Mesangial cell (primary cell): ENCODE measurements at places on chromosomes 5 and 9. TPM values are rescaled to one million over a fixed set of nuclear protein-coding genes. Genes with fewer than 3 reads are reported as not detected.

Gene ARRDC3
- total RNA-seq: 17.9 and 18.6 TPM in 2 replicates

Gene FRMD3
- 1.3 and 2.9 TPM in 2 replicates for total RNA-seq

Gene OCLN
- 6.0 and 16.5 TPM in 2 replicates for total RNA-seq

Gene FAM221B
- total RNA-seq: not detected in 2 replicates

Gene GDA
- 0.76 TPM in 1 of 2 replicates, not detected in the other for total RNA-seq

Gene RFESD
- 0.98 and 3.7 TPM in 2 replicates for total RNA-seq

Gene PCDHB7
- total RNA-seq: 0.16 and 0.63 TPM in 2 replicates

Gene PCDHB14
- total RNA-seq: 0.16 and 0.63 TPM in 2 replicates

Gene STK32A
- 0.16 and 1.5 TPM in 2 replicates for total RNA-seq

Gene CEL
- total RNA-seq: 0.16 and 0.38 TPM in 2 replicates

Gene MEIKIN
- total RNA-seq: not detected in 2 replicates

Gene MAMDC2
- 12.4 and 18.3 TPM in 2 replicates for total RNA-seq

Gene MVB12B
- total RNA-seq: 5.2 and 8.2 TPM in 2 replicates

Gene ARHGAP26
- total RNA-seq: 2.4 and 3.4 TPM in 2 replicates
